Stimulated activated memory B cell treated with anti-CD40 and anti-IgM and Interleukin-4, amounts not matched to agents 10 μg/mL and 1 μg/mL and 100 μg/mL, for 72 hours (primary cell): ENCODE measurements at places on chromosomes 4 and X.
A peak's percentile ranks its signal among the peaks of the same experiment; 100 is the strongest.

- no peak overlapping the region for H3K4me3 ChIP-seq
- H3K4me1 ChIP-seq: no peaks in the 10 kb centered on the region
- no peak overlapping the region for H3K27ac ChIP-seq
- peaks cover 6% of the 10 kb centered on the region for H3K27me3 ChIP-seq
- no peak for ATAC-seq
Observed at GRCh38 chr4:89727238-89727637, 109.7 kb downstream of the SNCA start.

- no peaks in the 10 kb centered on the region for H3K36me3 ChIP-seq
- H3K4me1 ChIP-seq: no peaks in the 10 kb centered on the region
- no peak for ATAC-seq
- no peaks in the 10 kb centered on the region for H3K27me3 ChIP-seq
- no peak overlapping the region for H3K27ac ChIP-seq
Observed at GRCh38 chr4:123843137-123843536, 446.5 kb downstream of the SPRY1 start.

DNA sequence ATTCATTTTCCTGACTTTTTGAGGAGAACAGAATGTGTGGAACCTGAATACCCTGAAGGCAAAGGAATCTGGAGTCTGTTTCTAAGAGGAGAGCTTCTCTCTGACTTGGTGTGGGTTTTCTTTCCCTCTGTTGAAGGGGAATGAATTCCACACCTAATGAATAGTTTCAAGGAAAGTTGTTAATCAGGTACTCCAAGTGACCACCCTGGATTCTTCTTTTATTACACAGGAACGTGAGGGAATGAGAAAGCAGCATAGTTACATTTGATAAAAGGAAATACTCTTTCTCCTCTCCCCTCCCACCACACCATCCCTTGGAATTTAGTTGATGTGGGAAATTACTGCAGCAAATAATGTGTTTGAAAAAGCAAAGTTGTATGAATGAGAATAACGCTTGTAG, 29.7 kb downstream of the SLIT2 start:
- H3K4me1 ChIP-seq: no peaks in the 10 kb centered on the region
- H3K4me3 ChIP-seq: no peak overlapping the region
- ATAC-seq: no peak
- no peak overlapping the region for H3K27ac ChIP-seq
- H3K36me3 ChIP-seq: no peaks in the 10 kb centered on the region

DNA sequence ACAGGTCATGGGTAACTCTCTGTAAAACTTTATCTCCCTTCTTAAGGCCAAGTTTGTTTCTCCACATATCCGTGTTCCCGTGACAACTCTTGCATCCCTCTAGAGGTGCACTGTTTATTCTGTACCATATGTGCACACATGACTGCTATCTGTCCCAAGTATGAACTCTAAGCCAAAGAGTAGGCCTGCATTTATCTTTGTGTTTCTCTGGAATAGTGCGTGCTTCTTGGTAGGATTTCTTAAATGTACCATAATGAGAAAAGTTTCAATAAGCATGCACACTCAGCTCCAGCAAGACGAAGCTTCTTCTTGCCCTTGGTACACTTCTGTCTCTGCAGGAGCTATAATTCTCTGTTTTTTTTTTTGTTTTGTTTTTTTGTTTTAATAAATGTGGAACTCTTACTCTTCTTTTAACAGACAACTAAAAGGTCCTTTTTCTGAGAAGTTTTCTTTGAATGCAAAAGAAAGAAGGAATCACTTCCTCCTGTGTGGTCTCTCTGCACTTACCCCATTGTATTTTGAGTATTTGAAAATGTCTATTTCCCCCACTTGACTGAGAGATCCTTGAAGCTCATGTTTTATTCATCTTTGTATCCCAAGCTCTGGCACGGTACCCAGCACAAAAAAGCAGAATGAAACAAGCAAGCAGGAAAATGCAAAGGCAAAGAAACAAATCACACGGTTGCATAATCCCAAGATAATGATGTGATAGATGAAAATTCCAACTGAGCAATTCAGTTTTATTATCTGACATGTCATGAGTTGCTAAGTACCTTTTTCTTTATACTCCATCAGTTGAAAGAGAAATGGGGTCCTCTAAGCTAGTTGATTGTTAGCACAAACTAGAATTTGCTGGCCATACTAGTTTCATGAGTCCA, 521.9 kb upstream of the BOD1L1 start:
- H3K27me3 ChIP-seq: no peaks in the 10 kb centered on the region
- H3K4me1 ChIP-seq: peaks cover 46% of the 10 kb centered on the region
- H3K4me3 ChIP-seq: peak overlapping the region; percentile 10
- ATAC-seq: peak; percentile 59

- peaks cover 5% of the 10 kb centered on the region for H3K4me1 ChIP-seq
- H3K27ac ChIP-seq: no peak overlapping the region
- ATAC-seq: no peak
- no peaks in the 10 kb centered on the region for H3K27me3 ChIP-seq
Observed at GRCh38 chr4:108971473-108971872, 208.6 kb upstream of the ETNPPL start.

- no peaks in the 10 kb centered on the region for H3K27me3 ChIP-seq
- ATAC-seq: no peak
- no peak overlapping the region for H3K27ac ChIP-seq
- no peak overlapping the region for H3K4me3 ChIP-seq
Observed at GRCh38 chr4:1708581-1708980, 3.5 kb downstream of the SLBP start.

DNA sequence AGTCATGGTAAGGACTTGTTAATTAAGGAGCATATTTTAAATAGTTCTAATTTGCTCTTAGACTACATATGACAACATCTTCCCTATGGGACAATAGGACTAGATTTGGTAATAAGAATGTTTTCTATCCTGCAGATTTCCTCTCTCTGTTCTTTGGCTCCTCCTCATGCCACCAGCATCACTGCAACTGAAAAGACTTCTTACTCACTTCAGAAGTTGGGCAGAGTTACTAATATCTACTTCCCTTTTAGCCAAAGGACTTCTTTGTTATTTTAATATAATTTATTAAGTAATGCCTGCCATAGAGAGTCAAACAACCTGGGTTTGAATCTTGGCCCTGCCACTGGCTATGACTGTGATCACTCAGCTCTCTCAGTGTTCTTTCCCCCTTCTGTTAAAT, 16.4 kb downstream of the MMAA start:
- ATAC-seq: no peak
- no peak overlapping the region for H3K4me3 ChIP-seq
- no peaks in the 10 kb centered on the region for H3K27me3 ChIP-seq
- H3K36me3 ChIP-seq: peaks cover 20% of the 10 kb centered on the region

DNA sequence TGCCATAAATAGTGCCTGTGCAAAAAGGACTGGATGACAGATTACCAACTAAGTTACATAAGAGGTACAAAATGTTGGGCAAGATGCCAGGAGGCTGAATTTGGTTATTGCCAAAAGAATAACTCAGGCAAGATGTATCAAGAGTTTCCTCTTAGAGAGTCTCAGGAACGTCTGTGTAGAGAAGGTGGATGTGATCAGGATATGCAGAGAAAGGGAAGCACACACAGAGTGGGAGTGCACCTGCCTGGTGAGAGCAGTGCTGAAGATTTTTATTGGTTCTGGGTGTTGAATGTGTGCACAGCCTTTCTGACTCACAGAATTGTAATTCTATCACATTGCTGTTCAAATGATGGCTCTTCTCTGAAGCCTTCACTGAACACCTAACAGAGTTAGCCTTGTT, 156.8 kb upstream of the HS3ST1 start:
- H3K27me3 ChIP-seq: peaks cover 8% of the 10 kb centered on the region
- H3K36me3 ChIP-seq: peaks cover 7% of the 10 kb centered on the region
- no peaks in the 10 kb centered on the region for H3K4me1 ChIP-seq
- no peak overlapping the region for H3K27ac ChIP-seq
- no peak for ATAC-seq

DNA sequence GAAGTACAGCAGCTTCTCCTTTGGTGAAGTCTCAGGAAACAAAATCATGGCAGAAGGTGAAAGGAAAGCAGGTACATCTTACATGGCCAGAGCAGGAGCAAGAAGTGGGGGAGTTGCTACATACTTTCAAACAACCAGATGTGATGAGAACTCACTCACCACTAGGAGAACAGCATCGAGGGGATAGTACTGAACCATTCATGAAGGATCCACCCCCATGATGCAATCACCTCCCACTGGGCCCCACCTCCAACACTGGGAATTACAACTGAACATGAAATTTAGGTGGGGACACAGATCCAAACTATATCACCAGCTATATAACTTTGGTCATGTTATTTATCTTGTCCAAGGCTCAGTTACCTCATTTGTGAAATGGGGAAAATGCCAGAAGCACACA, 159.4 kb downstream of the OPHN1 start:
- no peak overlapping the region for H3K27ac ChIP-seq
- no peak for ATAC-seq
- no peaks in the 10 kb centered on the region for H3K27me3 ChIP-seq
- H3K4me1 ChIP-seq: no peaks in the 10 kb centered on the region
- H3K36me3 ChIP-seq: no peaks in the 10 kb centered on the region
- H3K4me3 ChIP-seq: no peak overlapping the region

DNA sequence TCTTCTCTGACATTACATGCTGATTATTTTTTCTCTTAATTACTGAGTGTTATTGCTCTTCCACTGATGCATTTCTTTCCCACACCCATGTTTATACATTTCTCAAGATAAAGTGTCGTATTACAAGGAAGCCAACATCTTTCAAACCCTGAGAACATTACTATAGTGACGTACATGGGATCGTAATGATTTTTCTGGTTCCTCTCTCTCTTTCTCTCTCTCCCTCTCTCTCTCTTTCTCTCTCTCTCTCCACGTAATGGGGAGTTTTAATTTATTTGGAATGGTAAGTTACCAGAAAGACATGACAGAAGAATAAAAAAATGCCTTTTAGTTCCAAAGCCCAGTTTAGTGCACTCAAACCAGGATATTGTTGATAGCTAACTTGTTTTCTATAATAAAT, 40.4 kb upstream of the MAPK10 start:
- no peak overlapping the region for H3K4me3 ChIP-seq
- no peaks in the 10 kb centered on the region for H3K36me3 ChIP-seq
- peaks cover 8% of the 10 kb centered on the region for H3K27me3 ChIP-seq
- no peak overlapping the region for H3K27ac ChIP-seq
- no peak for ATAC-seq

- H3K4me1 ChIP-seq: no peaks in the 10 kb centered on the region
- no peaks in the 10 kb centered on the region for H3K36me3 ChIP-seq
- ATAC-seq: no peak
- no peaks in the 10 kb centered on the region for H3K27me3 ChIP-seq
Observed at GRCh38 chrX:72243472-72243871, 4.6 kb upstream of the ERCC6L start.

GRCh38 chr4:176818531-176818930, 25.8 kb upstream of the VEGFC start:
- no peaks in the 10 kb centered on the region for H3K36me3 ChIP-seq
- no peaks in the 10 kb centered on the region for H3K4me1 ChIP-seq
- no peak overlapping the region for H3K4me3 ChIP-seq
- H3K27me3 ChIP-seq: no peaks in the 10 kb centered on the region
- no peak for ATAC-seq

- H3K27me3 ChIP-seq: peaks cover 6% of the 10 kb centered on the region
- H3K4me1 ChIP-seq: peaks cover 5% of the 10 kb centered on the region
- H3K4me3 ChIP-seq: no peak overlapping the region
- H3K36me3 ChIP-seq: no peaks in the 10 kb centered on the region
- peak; percentile 62 for ATAC-seq
- no peak overlapping the region for H3K27ac ChIP-seq
Observed at GRCh38 chr4:83639849-83640493, 104.1 kb downstream of the GPAT3 start.

- no peak overlapping the region for H3K4me3 ChIP-seq
- no peaks in the 10 kb centered on the region for H3K4me1 ChIP-seq
- no peaks in the 10 kb centered on the region for H3K27me3 ChIP-seq
Observed at GRCh38 chrX:85288992-85289723, 45.4 kb downstream of the ZNF711 start.

GRCh38 chr4:113673450-113673849, 88.1 kb downstream of the CAMK2D start:
- peaks cover 23% of the 10 kb centered on the region for H3K36me3 ChIP-seq
- no peaks in the 10 kb centered on the region for H3K27me3 ChIP-seq
- no peak overlapping the region for H3K4me3 ChIP-seq
- H3K27ac ChIP-seq: no peak overlapping the region
- peak; percentile 88 for ATAC-seq

DNA sequence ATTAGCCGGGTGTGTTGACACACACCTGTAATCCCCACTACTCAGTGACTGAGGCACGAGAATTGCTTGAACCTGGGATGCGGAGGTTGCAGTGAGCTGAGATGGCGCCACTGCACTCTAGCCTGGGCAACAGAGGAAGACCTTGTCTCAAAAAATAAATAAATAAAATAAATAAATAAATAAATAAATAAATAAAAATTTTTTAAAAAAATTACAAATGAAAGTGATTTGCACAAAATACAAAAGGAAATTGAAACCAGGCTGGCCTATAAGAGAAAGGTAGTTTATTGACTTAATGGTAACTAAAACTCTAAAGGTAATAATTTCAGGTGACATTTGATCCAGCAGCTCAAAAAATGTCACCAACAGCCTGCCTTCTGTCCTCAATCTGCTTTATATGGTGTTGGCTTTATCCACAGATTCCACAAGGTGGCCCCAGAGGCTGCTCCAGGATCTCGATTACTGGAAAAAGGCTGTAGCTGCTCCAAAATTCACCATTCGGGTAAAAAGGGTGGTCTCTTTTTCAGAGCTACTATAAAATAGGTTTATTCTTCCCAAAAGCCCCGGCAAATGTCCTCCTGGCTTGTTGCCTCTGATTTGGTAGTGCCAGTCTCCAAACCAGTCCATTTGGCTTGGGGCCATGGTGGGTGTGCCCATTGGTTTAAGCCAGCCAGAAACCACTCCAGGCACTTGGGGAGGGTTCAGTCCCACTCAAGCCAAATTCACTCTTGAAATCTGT, 61.4 kb upstream of the TRIM2 start:
- H3K27ac ChIP-seq: no peak overlapping the region
- H3K4me3 ChIP-seq: no peak overlapping the region
- peaks cover 32% of the 10 kb centered on the region for H3K4me1 ChIP-seq
- peaks cover 25% of the 10 kb centered on the region for H3K27me3 ChIP-seq
- no peak for ATAC-seq
- no peaks in the 10 kb centered on the region for H3K36me3 ChIP-seq

GRCh38 chr4:175807547-175807946, 4.5 kb downstream of the GPM6A start:
- no peaks in the 10 kb centered on the region for H3K36me3 ChIP-seq
- ATAC-seq: no peak
- H3K27ac ChIP-seq: no peak overlapping the region
- no peaks in the 10 kb centered on the region for H3K4me1 ChIP-seq

DNA sequence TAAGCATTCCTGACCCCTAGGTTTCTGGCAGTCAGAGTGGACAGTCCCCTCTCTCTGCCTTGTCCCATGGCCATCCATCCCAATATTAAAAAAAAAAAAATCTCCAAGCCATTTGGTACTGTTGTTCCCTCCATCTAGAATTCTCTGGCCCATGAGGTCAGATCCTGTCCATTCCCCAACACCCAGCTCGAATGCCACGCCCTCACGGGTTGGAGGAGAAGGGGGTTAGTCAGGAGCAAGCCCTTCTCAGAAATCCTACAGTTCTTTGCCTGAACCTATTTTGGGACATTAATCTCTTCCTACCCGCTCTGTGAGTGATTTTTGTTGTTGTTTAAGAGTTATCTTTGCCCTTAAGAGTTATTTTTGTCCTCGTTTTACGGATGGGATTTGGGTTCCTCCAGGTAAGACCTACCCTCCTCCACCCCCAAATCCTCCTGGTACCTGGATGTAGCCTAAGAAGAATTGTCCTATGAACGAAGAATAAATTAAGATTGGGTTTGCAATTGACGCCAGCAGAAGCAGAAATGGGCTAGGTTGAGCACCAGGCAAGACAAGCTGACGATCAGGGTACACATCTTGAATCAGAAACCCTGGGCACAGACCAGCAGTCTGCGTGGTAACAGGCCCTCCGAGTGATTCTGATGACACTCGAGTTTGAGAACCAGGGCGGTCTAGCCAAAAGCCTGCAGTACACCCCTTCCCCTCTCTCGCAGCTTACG, 977 bp downstream of the RNF175 start:
- no peaks in the 10 kb centered on the region for H3K4me1 ChIP-seq
- H3K27me3 ChIP-seq: peaks cover 55% of the 10 kb centered on the region
- H3K4me3 ChIP-seq: peak overlapping the region; percentile 48
- H3K27ac ChIP-seq: no peak overlapping the region
- no peaks in the 10 kb centered on the region for H3K36me3 ChIP-seq
